ENCODE measurements at places on chromosomes 16 and 17. TPM values are rescaled to one million over a fixed set of nuclear protein-coding genes. Genes with fewer than 3 reads are reported as not detected.

DNA sequence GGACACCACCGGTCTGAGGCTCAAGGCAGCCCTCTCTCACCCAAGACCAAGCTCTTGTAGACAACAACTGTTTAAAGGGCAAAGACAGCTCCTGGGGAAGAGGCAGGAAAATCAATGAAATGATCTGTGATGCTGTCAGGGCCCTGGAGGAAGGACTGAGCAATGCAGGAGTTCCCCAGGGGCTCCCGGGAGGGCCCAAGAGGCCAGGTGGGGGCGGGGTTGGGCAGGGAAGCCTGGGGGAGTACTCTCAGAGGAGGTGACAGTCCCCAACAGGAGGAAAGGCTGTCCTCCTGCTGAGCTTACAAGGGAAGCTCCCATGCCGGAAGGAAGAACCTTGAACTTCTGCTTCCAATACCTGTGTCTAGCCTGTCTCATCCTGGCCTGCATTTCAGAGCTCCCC, 8.3 kb upstream of the NOS2 start:
- DNase-seq: no peak
- H3K27me3 ChIP-seq: no peaks in the 10 kb centered on the region
- peaks cover 5% of the 10 kb centered on the region for H3K4me1 ChIP-seq
- H3K4me3 ChIP-seq: no peak overlapping the region
- H3K27ac ChIP-seq: no peak overlapping the region

SLC12A3 gene
- not detected for total RNA-seq

HSF4 gene
- 109 TPM for total RNA-seq

DNA sequence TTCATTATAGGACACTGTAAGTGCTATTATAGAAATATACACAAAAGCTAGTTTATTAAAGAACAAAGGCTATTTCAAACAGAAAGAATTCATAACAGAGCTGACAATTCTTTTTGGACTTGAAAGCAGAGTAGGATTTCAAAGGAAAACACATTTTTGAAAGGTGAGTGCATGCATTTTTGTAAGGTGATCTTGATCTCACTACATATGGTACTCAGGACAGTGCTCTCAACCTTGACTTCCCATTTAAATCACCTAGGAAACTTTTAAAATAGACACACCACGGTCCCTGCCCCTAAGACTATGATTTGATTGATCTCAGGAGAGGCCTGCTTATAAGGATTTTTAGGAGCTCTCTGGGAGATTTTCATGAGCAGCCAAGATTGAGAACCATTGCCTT, 1362.0 kb downstream of the CDH8 start:
- no peaks in the 10 kb centered on the region for H3K36me3 ChIP-seq
- no peaks in the 10 kb centered on the region for H3K4me1 ChIP-seq
- H3K27me3 ChIP-seq: no peaks in the 10 kb centered on the region

TBC1D26 gene
- not detected for total RNA-seq

DNA sequence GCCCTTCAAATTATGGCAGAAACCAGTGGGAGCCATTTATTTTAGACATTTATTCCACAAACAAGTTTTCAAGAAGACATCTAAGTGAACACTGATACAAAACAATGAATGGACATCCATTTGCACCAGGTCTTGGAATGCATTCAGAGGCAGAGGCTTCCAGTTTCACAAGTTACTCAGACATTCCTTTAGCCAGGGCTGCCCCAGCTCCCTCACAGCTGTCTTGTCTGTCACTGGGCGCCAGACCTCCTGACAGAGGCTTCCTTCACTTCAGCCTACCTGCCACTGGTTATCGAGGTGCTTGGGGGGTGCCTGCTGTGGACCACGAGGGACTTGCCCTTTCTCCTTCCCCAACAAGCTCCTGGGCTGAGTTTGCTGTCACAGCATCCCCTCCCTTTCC, 19.2 kb downstream of the AQP8 start:
- H3K36me3 ChIP-seq: peaks cover 17% of the 10 kb centered on the region
- no peaks in the 10 kb centered on the region for H3K27me3 ChIP-seq
- no peak overlapping the region for H3K27ac ChIP-seq

- DNase-seq: no peak
- peaks cover 4% of the 10 kb centered on the region for H3K4me1 ChIP-seq
- peaks cover 3% of the 10 kb centered on the region for H3K36me3 ChIP-seq
- H3K4me3 ChIP-seq: no peak overlapping the region
- no peak overlapping the region for H3K27ac ChIP-seq
Measured at GRCh38 chr16:50354629-50355456, 13.9 kb downstream of the BRD7 start.

GRCh38 chr16:89583197-89583894, 7.8 kb downstream of the CPNE7 start:
- no peak for DNase-seq
- no peak overlapping the region for H3K27ac ChIP-seq
- H3K36me3 ChIP-seq: no peaks in the 10 kb centered on the region
- no peak overlapping the region for H3K4me3 ChIP-seq

FBXO39 gene
- total RNA-seq: not detected
